ENCODE measurements at places on chromosomes 12 and 14. TPM values are rescaled to one million over a fixed set of nuclear protein-coding genes. Genes with fewer than 3 reads are reported as not detected.

DNA sequence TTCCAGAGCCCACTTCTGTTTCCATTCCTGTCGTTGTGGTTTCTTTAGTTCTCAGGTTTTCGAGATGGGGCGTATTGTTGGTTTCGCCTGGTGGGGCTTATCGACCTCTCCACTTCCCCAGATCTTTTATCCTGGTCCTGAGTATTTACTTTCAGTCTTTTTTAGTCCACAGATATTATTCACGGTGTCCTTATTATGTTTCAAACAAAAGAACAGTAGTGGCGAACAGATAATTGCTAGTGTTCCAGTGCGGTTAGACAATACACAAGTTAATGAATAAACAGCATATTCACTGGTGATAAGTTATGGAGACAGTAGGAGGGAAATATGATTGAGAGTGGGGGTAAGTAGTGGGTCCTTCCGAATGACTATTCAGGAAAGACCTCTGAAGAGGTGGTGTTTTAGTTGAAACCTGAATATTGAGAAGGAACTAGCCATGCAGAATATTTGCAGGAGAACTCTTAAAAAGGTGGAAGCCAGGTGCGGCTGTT, 668 bp downstream of the TMEM260 start:
- DNase-seq, result no peak

DNA sequence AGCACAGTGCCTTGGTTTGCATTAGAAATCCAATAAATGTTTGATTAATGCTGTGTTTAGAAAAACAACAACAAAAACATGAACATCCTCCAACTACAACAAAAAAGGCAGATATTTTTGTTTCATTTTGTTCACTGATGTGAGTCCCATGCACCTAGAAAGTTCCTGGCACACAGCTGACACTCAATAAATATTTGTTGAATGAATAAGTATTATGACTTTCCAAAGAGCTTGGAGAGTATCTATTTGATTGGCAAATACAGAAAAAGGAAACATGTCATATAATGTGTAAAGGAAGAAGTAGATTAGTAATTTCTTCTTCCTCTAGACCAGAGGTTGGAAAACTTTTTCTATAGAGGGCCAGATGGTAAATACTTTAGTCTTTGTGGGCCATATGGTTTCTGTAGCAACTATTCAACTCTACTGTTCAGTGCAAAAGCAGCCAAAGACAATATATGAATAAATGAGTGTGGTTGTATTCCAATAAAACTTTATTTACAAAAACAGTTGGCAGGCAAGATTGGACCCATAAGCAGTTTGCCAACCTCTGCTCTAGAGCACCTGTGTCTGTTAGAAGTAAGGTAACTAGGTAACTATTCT, 312.3 kb upstream of the DIO2 start:
- DNase-seq, result no peak

DNA sequence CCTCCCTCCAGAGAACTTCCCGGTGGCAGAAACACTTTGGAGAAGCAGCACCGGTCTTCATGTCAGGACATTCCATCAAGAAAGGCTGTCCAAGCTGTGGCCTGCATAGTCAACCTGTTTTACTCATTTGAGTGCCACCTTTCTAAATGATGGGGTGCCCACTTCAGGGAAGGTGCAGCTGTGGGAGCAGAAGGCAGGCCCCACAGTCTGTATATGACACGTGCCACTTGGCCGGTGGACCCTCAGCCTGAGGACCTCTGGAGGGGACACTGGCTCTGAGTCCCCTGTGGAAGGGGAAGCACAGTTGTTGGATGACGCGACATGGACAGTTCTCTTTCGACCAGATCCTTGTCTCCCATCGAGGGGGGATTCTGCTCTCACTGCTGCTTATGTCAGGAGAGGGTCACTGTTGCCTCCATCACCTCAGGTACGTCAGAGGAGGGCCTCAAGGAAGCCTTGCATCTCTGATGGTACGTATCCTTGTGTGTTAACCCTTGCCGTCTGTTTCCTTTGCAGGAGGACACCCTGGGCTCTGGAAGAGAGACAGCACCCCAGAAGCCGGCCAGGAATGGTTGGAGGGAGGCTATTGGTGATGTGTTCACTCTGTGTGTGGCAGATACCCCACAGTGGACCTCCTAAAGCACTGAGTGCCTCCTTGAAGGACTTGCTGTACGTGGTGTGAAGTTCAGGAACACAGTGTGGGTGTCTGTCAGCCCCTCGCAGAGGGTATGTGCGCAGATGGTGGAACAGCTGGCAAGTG, 132.1 kb upstream of the RTL1 start:
- DNase-seq, result no peak

DNA sequence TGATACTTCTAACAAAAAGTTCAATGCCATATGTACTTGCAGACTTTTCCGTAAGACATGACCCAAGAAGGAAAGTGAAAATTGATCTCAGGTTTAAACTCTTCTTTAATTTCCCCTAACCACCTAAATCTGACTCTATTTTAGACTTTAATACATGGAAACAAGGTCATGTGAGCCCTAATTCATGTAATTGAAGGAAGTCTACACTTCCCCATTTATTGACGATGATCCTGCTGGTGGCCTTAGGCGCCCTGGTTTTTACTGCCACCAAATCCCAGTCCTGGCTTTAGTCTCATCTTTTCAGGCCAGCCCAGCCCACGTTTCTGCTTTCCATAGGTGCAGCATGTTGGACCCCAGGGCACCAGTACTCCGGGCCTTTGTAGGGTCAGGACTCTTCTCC, 157.9 kb downstream of the PELI2 start:
- DNase-seq, result no peak

DNA sequence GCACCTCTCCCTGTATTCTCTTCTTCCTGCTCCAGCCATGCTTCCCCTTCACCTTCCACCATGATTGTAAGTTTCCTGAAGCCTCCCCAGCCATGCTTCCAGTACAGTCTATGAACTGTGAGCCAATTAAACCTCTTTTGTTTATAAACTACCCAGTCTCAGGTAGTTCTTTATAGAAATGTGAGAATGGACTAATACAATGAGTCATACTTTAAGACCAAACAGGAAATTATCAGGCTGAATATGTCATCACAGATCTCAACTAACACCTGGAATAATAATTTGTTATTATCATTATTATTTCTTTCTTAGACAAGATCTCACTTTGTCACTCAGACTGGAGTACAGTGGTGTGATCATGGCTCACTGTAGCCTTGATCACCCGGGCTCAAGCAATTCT, 85.4 kb downstream of the KCNMB4 start:
- DNase-seq, result no peak

DNA sequence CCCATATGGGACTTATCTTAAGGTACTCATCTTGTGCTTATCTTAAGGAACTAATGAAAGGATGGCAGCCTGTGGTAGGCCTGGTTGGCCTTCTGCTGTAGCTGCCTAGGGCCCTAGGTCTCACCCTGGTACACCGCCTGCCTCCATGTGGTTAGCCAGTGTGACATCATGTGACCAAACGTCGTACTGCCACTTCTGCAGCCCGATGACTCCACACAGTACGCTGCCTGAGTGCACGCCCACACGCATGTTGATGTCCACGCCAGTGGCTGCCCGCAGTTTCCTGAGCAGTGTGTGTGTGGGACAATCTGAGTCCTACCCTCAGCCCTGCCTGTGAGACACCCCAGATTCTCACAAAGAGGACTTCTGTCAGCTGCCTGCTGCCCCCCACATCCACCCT, 5.1 kb downstream of the ADCY4 start:
- peak; percentile 46 for DNase-seq

The PLD4 gene
- 2.2 TPM for total RNA-seq

The LRRC10 gene
- total RNA-seq, result not detected

The CFAP54 gene
- total RNA-seq, result 0.64 TPM

The LUM gene
- 64.1 TPM for total RNA-seq

The C12orf56 gene
- 1.6 TPM for total RNA-seq
